ENCODE measurements at places on chromosomes 3 and 15.

GRCh38 chr3:73449774-73450173, 175.0 kb downstream of the PDZRN3 start:
- no peak for DNase-seq

DNA sequence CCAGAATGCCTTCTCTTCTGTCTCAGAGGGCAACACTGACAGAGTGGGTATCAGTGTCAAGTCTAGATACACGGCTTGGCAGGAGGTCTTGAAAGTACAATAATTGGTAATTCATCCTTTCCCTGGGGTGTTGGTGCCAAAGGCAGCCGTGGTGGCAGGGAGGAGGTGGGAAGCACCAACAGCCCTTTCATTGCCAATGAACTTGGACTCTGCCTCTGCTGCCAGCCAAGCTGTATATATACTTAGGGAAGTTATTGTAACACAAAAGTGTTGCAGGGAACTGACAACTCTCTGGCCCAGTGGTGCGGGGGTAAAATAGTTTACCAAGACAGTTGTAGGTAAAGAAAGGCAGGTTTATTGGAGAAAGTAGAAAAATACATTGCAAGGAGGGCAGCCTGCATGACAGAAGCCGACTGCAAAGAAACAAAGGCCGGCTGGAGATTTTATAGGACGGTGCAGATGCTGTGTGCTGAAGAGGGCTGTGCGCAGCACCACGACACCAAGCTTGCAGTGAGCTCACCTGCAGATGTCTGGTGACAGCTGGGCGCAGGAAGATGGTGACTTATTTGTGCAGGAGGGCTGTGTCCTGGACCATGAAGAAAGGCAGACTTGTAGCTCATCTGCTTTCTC, 4.0 kb upstream of the FAM3D start:
- DNase-seq = no peak

DNA sequence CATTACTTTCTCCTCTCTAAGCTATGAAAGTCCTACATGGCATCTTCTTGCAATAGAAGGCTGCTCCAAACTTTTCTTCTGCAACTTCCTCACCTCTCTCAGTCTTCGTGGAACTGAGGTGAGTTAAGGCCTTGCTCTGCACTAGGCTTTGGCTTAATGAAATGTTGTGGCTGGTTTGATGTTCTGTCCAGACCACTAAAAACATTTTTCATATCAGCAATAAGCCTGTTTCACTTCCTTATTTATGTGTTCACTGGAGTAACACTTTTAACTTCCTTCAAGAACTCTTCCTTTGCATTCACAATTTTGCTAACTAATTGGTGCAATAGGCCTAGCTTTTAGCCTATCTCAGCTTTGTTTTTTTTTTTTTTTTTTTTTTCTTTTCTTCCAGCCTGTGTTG, 335.3 kb upstream of the NECTIN3 start:
- DNase-seq = no peak

- no peak for DNase-seq
These were observed 79.2 kb upstream of the ABHD17C start for GRCh38 chr15:80615783-80616391.

DNA sequence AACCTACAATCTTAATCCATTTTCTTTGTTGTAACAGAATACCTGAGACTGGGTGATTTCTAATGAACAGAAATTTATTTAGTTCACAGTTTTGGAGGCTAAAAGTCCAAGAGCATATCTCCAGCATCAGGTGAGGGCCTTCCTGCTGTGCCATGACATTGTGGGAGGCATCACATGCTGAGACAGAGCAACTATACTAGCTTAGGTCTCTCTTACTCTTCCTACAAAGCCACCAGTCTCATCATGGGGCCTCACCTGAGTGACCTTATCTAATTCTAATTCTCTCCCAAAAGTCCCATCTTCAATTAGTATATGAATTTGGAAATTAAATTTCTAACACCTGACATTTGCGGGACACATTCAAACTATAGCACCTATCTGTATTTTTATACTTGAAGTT, 247.1 kb upstream of the MRPL3 start:
- DNase-seq = no peak

- no peak for DNase-seq
These were observed 8.8 kb upstream of the TM4SF1 start for GRCh38 chr3:149386299-149386606.

DNA sequence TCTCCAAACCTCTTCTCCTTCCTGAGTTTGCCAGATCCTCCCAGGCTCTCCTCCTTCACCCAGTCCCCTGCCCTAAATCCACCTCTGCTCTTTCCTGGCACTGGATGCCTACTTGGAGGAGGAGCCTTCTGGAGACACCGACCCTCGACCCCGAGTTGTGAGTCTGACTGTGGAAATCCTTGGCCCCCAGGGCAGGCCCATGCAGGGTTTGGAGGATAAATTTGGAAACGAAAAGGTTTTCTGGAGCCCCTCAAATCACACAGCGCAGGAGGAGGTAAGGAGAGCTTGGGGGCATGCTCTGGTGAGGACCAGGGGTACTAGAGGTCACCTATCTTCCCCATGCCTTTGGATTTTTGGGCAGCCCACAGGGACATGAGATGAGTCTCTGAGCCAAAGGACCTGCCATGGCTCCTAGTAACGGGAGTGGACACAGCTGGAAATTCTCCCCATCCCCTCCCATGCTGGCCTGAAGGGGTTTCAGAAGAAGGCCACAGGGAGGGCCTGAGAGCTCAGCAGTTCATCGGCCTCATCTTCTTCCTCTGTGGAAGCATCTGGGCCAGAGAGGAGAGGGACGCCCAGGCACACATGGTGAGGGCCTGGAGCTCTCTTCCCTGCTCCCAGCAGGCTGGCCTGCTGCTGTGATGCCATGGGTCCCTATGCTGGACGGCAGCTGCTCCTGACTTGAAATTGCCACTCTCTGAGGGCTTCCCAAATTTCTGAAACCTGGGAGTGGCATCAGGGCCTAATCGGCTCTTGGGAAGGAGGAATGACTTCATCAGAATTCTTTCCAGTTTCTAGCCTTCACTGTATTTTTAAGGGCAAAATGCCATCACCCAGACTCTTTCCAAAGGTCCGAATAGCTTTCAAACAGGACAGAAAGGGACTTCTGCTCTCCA, 68.6 kb upstream of the ITGA11 start:
- DNase-seq = peak; percentile 32

DNA sequence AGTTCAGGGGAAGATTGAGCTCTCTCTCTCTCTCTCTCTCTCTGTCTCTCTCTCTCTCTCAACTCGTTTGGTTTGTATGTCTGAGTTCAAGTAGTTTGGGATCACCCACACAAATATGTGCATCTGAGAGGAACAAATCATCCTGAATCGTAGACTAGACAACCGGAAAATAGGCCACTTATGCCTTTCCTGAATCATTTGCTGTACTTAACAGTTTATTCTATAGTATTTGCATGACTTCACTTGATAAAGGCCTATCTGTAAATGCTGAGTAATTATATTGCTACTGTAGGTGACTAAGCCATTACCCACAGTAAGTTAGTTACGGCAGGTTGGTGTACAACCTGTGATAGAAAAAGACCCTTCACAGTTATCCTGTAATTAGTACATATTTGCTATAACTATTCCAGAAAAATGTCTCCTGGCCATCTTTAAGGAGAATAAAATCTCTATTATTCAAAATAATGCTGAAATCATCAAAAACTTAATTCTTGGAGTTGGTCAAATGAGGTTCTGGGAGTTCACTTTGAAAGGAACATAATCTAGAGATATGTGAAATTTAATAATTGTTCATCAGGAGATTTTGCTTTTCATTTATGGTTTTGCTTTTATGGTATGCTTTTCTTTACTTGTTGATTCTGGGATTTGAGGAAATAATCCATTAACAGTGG, 31.1 kb downstream of the OXSM start:
- no peak for DNase-seq

- DNase-seq = no peak
These were observed 3.0 kb downstream of the SPINT1 start for GRCh38 chr15:40846841-40847222.

- DNase-seq = no peak
These were observed 53.4 kb downstream of the FOXB1 start for GRCh38 chr15:60057554-60057953.

DNA sequence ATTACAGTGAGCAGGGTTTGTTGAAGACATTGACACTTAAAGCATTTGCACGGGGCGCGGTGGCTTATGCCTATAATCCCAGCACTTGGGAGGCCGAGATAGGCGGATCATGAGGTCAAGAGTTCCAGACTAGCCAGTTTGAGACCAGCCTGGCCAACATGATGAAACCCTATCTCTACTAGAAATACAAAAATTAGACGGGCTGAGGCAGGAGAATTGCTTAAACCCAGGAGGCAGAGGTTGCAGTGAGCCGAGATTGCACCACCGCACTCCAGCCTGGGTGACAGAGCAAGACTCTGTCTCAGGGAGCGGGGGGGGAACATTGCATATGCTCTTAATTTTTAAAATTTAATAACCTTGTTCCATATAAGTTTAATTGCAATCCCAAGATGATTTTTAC, 11.9 kb downstream of the STT3B start:
- no peak for DNase-seq

- DNase-seq = no peak
These were observed 200.6 kb downstream of the GHSR start for GRCh38 chr3:172247525-172248274.

GRCh38 chr15:101162701-101163483, 89.0 kb downstream of the CHSY1 start:
- DNase-seq = no peak

GRCh38 chr15:101448336-101448735, 41.2 kb downstream of the PCSK6 start:
- no peak for DNase-seq

GRCh38 chr3:73597476-73597875, 27.3 kb downstream of the PDZRN3 start:
- no peak for DNase-seq

DNA sequence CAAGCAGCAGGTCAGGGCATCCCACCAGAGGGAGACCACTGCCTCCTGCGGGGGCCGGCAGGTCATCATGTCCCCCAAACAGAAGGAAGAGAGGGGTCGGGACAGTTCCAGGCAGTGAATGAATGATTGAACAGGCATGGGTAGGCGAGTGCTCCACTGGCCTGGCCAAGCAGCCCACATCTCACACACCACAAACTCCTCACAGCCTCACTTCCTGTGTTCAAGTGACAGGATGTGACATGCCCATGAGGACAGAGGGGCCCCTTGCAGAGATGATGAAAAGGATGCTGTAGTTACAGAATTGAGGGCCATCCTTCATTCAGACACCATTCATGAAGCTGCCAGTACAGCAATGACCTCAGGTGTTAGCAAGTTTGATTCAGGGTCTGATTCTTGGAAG, 3.7 kb downstream of the IQSEC1 start:
- peak; percentile 67 for DNase-seq

DNA sequence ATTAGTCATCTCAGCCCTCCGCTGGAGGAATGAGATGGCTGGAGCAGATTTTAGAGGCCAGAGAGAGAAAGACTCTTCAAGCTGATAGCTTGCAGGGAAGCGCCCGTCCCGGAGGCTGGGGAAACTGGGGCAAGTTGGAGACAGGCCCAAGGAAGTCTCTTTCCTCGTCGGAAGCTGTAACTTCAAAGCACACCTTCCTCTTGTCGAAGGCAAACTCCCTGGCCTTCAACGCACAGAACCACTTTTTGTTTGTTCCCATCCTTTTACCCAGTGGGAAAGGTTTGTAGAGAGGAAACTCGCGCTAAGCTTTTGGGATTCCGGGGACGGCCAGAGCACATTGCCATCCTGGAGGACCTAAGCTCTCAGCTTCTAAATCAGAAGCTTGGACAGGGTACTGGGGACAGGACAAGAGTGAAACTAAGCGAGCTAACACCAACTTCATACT, 900 bp upstream of the EOMES start:
- DNase-seq = no peak

- no peak for DNase-seq
These were observed 122.1 kb downstream of the AQP9 start for GRCh38 chr15:58260205-58260724.

DNA sequence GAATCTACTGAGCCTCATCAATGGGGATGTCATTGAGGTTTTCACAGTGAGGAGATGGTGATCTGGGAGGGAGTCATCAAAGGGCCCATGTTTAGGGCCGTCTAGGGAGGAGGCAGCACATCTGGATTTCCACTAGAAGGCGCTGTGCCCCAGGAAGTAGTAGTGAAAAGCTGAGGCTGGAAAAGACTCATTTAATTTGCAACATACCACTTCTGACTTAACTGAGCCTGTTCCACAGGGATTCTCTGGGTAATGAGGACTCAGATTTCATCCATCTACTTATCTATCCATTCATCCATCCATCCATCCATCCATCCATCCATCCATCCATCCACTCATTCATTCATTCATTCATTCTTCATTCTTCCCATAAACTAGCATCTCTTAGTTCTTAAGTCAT, 17.4 kb upstream of the SHF start:
- peak; percentile 74 for DNase-seq

DNA sequence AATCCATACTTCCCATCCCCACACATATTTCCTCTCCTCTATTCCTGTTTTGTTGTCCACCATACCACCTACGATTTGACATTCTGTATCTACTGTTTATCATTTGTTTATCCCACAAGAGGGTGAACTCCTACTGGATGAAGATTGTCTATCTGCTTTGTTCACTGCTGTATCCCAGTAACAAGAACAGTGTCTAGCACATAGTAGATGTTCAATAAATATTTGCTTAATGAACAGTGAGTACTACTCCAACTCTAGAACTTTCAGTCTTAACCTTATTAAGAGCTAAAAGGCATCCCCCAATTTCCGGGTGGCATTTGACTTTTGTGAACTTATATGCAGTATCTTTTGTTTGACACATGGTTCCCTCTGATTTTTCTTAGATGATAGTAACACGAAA, 1.3 kb downstream of the PYGO1 start:
- DNase-seq = no peak

DNA sequence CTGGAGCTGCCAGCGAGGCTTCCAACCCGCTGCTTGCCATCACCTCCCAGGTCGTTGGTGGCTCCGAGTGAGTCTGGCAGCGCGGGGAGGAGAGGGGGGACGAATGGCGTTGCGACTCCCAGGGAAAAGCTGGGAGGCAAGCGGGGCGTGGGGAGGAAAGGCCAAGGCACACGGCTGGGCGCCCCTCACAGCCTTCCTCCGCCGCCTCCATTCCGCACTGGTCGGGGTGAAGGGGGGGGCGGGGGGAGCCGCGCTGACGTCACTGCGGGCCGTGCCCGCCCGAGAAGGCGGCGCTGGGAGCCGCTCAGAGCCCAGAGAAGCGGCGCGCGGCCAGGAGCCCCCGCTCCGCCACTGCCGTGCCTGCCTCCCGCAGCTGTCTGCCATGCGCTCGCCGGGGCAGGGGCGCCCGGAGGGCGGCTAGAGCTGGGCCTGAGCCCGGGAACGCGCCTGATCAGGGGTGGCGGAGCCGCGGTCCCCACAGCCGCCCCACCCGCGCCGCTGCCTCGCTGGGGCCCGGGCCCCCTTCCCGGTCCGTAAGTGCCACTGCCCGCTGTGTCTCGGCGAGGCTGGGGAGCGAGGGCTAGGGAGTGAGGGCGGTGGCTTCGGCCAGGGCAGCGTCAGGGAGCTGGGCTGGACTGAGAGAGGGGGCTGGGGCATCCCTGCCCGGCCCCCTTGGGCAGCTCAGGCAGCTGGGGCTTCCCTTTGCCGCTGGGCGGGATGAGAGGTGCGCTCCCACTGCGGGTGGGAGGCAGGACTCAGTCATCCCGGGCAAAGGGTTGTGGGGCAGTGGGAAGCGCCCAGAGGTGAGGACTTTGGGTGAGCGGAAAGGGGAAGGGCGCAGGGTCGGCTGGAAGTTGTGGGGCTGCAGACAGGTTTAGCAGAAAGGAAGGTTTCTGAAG, 27.8 kb upstream of the POLG start:
- DNase-seq = peak; percentile 55

Data from activated CD8-positive, alpha-beta memory T cell treated with anti-CD3 and anti-CD28 coated beads, Interleukin-2, amount 50 U/mL, for 48 hours (primary cell).